ENCODE measurements at places on chromosomes 13 and 19. TPM values are rescaled to one million over a fixed set of nuclear protein-coding genes. Genes with fewer than 3 reads are reported as not detected.

FGF21 gene
- not detected for total RNA-seq

SERP2 gene
- 12.6 TPM for total RNA-seq

EFNB2 gene
- 23.1 TPM for total RNA-seq

DNA sequence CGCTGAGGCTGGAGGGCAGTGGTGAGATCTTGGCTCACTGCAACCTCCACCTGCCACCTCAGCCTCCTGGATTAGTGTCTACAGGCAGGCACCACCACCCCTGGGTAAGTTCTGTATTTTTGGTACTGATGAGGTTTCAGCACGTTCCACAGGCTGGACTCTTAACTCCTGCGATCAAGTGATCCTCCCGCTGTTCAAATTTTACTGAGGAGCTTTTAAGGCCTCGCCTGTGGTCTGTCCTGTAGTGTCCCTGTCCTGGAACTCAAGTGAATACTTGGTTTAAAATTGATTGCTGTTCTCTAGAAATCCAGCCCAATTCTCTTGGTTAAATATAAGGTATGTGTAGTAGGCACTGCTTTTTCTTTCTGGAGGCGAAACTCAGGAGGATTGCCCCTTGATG lies 65.2 kb downstream of the DPRX start:
- H3K27me3 ChIP-seq = no peaks in the 10 kb centered on the region
- no peaks in the 10 kb centered on the region for H3K36me3 ChIP-seq
- no peaks in the 10 kb centered on the region for H3K4me1 ChIP-seq
- DNase-seq = no peak

- H3K27me3 ChIP-seq = no peaks in the 10 kb centered on the region
- no peak overlapping the region for H3K27ac ChIP-seq
- H3K36me3 ChIP-seq = no peaks in the 10 kb centered on the region
- no peaks in the 10 kb centered on the region for H3K4me1 ChIP-seq
Measured at GRCh38 chr13:23683084-23683483, 112.9 kb downstream of the TNFRSF19 start.

CABP5 gene
- total RNA-seq = not detected

- no peak overlapping the region for H3K4me3 ChIP-seq
- no peaks in the 10 kb centered on the region for H3K36me3 ChIP-seq
- no peaks in the 10 kb centered on the region for H3K4me1 ChIP-seq
- H3K27me3 ChIP-seq = no peaks in the 10 kb centered on the region
Measured at GRCh38 chr13:35349673-35350278, 126.7 kb downstream of the MAB21L1 start.

DPF1 gene
- not detected for total RNA-seq

CEACAM21 gene
- total RNA-seq = 1.1 TPM

DNA sequence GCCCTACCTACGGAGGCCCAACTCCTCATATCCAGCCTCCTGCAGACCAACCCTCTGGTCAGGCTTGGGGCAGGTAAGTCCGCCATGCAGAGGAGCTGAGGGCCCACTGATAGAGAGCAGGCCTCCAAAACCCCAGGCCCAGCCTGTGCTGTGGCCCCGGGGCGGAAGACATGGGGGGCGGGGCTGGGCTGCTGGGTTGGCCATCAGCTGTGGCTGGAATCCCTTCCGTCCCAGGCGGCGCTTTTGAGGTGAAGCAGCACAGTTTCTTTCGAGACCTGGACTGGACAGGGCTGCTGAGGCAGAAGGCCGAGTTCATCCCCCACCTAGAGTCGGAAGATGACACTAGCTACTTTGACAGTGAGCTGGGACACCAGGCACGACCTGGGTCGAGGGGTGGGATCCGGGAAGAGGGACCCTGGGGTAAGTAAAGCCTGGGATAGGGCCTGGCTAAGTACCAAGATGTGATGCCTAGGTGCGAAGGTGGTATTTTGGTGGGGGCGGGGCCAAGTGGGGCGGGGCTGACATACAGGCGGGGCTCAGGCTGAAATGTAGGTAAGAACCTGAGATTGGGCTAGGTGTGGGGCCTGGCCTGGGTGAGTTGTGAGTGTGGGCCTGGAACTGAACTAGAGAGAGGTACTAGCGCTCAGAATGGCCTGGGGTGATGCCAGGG lies 15.4 kb downstream of the DNASE2 start:
- H3K27me3 ChIP-seq = no peaks in the 10 kb centered on the region
- no peaks in the 10 kb centered on the region for H3K36me3 ChIP-seq
- no peak overlapping the region for H3K27ac ChIP-seq
- DNase-seq = no peak

- no peak for DNase-seq
- H3K4me3 ChIP-seq = no peak overlapping the region
- no peaks in the 10 kb centered on the region for H3K36me3 ChIP-seq
- no peak overlapping the region for H3K27ac ChIP-seq
Measured at GRCh38 chr13:112625698-112626097, 37.7 kb upstream of the TUBGCP3 start.

DNA sequence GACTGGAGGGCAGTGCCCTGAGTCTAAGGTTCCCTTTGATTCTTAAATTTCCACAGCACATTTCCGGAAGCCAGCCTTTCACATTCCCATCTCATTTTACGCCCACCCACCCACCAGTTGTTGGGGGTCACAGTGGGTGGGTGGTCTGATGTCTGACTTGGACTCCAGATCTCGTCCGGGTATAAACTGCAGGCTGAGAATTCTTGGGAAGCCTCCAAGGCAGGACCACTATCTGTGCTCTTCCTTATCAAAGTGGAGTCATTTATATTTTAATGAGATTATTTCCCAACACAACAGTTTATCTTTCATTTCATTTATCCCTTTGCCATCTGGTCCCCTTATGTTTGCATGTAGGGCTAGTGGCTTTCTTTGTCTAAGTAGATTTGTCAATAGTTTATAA lies 3.6 kb upstream of the FAM124A start:
- no peak overlapping the region for H3K4me3 ChIP-seq
- H3K36me3 ChIP-seq = no peaks in the 10 kb centered on the region
- no peak for DNase-seq
- no peak overlapping the region for H3K27ac ChIP-seq
- H3K27me3 ChIP-seq = no peaks in the 10 kb centered on the region

DNA sequence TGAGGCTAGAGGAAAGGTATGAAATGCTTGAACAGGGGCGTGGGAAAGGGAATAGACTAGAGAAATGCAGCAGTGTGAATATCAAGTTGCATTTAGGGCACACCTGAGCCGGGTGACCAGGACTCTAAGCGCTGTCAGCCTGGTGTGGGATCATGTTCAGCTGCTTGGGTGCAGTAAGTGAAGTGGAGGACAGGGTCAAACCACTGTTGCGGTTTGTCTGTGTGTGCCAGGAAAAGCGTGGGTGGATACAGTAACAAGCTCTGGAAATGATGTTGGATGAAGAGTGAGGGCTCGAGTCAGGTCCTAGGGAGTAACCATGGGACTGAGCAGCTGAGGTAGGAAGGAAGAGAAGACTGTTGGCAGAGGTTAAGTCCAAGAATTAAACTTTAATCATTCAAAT lies 15.8 kb downstream of the DGKH start:
- no peaks in the 10 kb centered on the region for H3K4me1 ChIP-seq
- H3K27ac ChIP-seq = no peak overlapping the region
- H3K36me3 ChIP-seq = no peaks in the 10 kb centered on the region
- no peak for DNase-seq
- no peaks in the 10 kb centered on the region for H3K27me3 ChIP-seq

- DNase-seq = no peak
- H3K27ac ChIP-seq = no peak overlapping the region
- H3K27me3 ChIP-seq = no peaks in the 10 kb centered on the region
- peaks cover 1% of the 10 kb centered on the region for H3K36me3 ChIP-seq
Measured at GRCh38 chr13:99528547-99528946, 27.3 kb downstream of the TM9SF2 start.

GRCh38 chr19:38059897-38060296 lies 152.9 kb downstream of the SIPA1L3 start:
- no peaks in the 10 kb centered on the region for H3K36me3 ChIP-seq
- no peak overlapping the region for H3K27ac ChIP-seq
- H3K4me1 ChIP-seq = no peaks in the 10 kb centered on the region
- H3K27me3 ChIP-seq = no peaks in the 10 kb centered on the region
- no peak overlapping the region for H3K4me3 ChIP-seq

NALCN gene
- under 0.01 TPM for total RNA-seq

GRCh38 chr19:22945560-22945959 lies 57.4 kb downstream of the ZNF728 start:
- no peaks in the 10 kb centered on the region for H3K27me3 ChIP-seq
- H3K36me3 ChIP-seq = no peaks in the 10 kb centered on the region
- no peaks in the 10 kb centered on the region for H3K4me1 ChIP-seq
- no peak for DNase-seq
- no peak overlapping the region for H3K27ac ChIP-seq

- H3K27ac ChIP-seq = no peak overlapping the region
- no peak for DNase-seq
- no peaks in the 10 kb centered on the region for H3K4me1 ChIP-seq
- no peaks in the 10 kb centered on the region for H3K27me3 ChIP-seq
- no peak overlapping the region for H3K4me3 ChIP-seq
Measured at GRCh38 chr19:12953799-12954611, 3.0 kb downstream of the GADD45GIP1 start.

GRCh38 chr13:98365302-98365701 lies 188.2 kb upstream of the RNF113B start:
- DNase-seq = no peak
- H3K36me3 ChIP-seq = no peaks in the 10 kb centered on the region
- H3K27ac ChIP-seq = no peak overlapping the region

AP1M2 gene
- total RNA-seq = not detected

DNA sequence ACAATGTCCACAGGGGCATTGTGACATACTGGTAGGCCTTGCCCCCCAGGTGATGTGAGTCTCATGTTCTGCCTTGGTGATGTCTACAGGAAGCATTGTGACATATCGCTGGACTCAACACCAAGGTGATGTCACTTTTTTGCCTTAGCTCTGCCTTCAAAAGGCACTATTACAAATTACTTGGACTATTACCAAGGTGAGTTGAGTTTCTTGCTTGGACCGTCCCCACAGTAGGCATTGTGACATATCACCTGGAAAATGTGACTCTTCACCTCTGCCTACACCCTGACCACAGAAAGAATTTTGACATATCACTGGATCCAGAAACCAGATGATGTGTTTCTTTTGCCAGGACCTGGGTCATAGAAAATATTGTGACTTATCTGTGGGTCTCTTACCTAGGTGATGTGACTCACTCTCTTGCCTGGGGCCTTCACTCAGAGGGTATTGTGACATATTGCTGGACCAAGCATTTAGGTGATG lies 60.6 kb upstream of the ZNF724 start:
- DNase-seq = no peak
- H3K27me3 ChIP-seq = no peaks in the 10 kb centered on the region
- H3K4me3 ChIP-seq = no peak overlapping the region
- no peaks in the 10 kb centered on the region for H3K4me1 ChIP-seq
- H3K27ac ChIP-seq = no peak overlapping the region

GRCh38 chr13:108963276-108963810 lies 333.9 kb downstream of the MYO16 start:
- H3K27me3 ChIP-seq = no peaks in the 10 kb centered on the region
- no peaks in the 10 kb centered on the region for H3K4me1 ChIP-seq
- no peak overlapping the region for H3K4me3 ChIP-seq

ZNF626 gene
- total RNA-seq = 7.7 TPM

DACT3 gene
- total RNA-seq = 38.0 TPM

CBY2 gene
- total RNA-seq = not detected

DNA sequence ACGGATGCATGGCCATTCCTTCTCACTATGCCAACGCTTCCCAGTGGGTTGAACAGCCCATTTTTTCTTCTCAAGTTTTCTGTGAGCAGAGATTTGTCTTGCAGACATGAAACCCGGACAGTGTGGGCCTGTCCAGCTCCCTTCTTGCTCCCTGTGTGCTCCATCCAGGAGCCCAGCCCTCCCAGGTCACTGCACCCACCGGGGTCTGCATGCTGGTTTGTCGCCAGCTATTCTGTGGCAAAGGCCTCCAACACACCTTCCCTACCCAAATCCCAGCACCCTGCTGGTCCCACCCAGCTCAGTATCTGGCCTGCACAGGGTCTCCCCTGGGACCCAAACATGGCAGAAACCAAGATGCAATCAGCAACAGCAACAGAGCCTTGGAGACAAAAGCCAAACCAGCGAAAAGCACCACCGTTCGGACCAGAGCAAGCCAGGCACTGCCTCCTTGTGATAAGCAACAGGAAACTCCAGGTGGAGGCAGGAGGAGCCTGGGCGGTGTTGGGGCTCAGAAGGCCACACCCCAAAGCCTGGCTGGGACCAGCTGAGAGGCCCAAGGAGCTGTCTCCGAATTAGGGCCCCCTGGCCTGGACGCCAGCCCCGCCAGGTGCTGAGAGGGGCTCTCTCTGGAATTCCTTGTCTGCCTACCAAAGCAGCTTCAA lies 12.2 kb upstream of the SPACA7 start:
- no peaks in the 10 kb centered on the region for H3K27me3 ChIP-seq
- no peak overlapping the region for H3K4me3 ChIP-seq
- H3K36me3 ChIP-seq = no peaks in the 10 kb centered on the region
- no peak for DNase-seq
- H3K27ac ChIP-seq = no peak overlapping the region

PET100 gene
- total RNA-seq = 6.5 TPM

GRCh38 chr13:34156841-34157365 lies 339.0 kb downstream of the RFC3 start:
- H3K27ac ChIP-seq = peak overlapping the region; percentile 55
- H3K4me1 ChIP-seq = peaks cover 7% of the 10 kb centered on the region
- H3K36me3 ChIP-seq = no peaks in the 10 kb centered on the region
- DNase-seq = peak; percentile 71
- no peaks in the 10 kb centered on the region for H3K27me3 ChIP-seq

DNA sequence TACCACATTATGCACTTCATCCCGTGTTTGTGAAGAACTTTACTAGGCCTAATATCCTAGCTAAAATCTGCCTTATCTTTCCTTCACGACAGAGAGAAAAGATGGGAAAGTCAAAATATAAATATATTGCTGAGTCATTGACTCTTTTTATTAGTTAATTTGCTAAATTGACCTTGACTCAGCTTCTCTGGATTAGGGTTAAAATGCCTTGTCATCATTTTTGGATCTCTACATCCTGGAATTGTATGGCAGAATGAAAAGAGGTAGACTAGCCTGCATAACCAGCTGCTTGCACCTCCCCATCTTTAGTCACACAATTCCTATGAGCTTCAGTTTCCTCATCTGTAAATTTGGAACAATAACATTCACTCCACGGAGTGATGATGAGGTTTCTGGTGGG lies 280.3 kb downstream of the DCT start:
- no peak for DNase-seq
- H3K27me3 ChIP-seq = no peaks in the 10 kb centered on the region
- H3K27ac ChIP-seq = no peak overlapping the region
- H3K36me3 ChIP-seq = no peaks in the 10 kb centered on the region

POU4F1 gene
- total RNA-seq = not detected

DNA sequence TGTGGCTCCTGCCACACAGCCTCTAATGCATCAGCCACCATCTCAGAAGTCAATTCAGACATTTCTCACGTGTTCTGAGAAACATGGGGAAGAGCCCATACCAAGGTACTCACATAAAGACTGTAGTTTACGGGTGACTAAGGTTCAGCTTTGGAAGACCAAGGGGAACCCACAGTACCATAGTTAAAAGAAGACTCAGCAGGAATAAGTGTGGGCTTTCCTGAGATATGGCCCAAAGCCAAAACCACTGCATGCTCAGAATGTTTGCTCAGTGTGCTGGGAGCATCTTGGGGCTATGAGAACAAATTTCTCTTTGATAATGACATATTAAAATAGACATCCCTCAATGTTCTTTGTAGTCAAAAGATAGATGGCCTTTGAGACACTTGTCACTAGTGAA lies 283.8 kb downstream of the DCT start:
- H3K4me3 ChIP-seq = no peak overlapping the region
- no peaks in the 10 kb centered on the region for H3K36me3 ChIP-seq
- H3K27ac ChIP-seq = no peak overlapping the region
- no peak for DNase-seq
- H3K4me1 ChIP-seq = no peaks in the 10 kb centered on the region

Data from uterus (tissue), 4 donors.